BJ (cell line): ENCODE measurements at places on chromosomes 5 and 9. TPM values are rescaled to one million over a fixed set of nuclear protein-coding genes. Genes with fewer than 3 reads are reported as not detected.
A peak's percentile ranks its signal among the peaks of the same experiment; 100 is the strongest.

Gene RANBP17
- polyA plus RNA-seq: 10.5 and 12.9 TPM in 2 replicates

DNA sequence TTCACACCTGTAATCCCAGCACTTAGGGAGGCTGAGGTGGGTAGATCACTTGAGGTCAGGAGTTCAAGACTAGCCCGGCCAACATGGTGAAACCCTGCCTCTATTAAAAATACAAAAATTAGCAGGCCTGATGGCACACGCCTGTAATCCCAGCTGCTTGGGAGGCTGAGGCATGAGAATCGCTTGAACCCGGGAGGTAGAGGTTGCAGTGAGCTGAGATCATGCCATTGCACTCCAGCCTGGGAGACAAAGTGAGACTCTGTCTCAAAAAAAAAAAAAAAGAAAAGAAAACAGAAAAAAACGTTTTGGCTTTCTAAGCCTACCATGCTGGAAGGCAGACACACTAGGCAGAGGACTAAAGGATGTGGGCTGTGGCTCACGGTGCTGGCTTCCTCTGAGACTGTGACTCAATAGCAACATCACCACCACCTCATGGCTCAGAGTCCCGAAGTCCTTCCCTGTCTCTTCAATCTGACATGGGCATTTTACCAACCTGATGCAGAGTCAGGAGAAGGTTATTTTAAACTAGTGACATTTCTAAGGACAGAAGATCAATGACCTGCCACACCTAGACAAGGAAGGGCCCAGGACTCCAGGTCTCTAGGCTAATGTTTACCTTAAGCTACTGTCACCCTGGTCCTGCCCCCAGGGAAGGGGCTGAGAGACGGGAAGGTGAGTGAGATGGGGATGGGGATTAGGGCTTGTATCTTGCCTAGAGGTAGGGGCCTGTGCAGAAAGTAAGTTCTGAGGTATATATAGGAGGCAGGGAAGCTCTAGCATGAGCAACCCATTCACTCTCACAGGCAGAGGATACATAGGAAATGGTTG, 3.7 kb downstream of the ECSCR start:
- no peak for DNase-seq

- DNase-seq: no peak
Measured at GRCh38 chr5:127587246-127587917, 61.5 kb upstream of the CTXN3 start.

DNA sequence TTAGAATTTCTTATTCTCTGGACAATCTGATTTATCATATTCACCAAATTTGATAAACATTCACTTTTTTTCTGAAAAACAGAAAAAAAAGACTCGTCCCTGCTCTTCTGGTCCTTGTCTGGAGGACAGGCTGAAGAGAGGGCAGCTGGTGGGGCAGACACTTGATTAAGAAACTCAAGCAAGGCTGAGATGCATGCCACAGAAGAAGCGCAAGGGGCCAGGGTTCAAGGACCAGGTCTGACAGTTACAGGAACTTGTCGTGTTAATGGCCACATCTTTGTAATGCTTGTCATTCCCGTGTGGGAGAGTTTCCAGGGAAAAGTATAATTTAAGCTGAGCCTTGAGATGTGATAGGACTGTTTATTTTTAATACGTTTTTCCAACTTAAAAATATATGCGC, 40.6 kb upstream of the SHB start:
- no peak for DNase-seq

Gene CA9
- 0.13 and 0.32 TPM in 2 replicates for polyA plus RNA-seq

DNA sequence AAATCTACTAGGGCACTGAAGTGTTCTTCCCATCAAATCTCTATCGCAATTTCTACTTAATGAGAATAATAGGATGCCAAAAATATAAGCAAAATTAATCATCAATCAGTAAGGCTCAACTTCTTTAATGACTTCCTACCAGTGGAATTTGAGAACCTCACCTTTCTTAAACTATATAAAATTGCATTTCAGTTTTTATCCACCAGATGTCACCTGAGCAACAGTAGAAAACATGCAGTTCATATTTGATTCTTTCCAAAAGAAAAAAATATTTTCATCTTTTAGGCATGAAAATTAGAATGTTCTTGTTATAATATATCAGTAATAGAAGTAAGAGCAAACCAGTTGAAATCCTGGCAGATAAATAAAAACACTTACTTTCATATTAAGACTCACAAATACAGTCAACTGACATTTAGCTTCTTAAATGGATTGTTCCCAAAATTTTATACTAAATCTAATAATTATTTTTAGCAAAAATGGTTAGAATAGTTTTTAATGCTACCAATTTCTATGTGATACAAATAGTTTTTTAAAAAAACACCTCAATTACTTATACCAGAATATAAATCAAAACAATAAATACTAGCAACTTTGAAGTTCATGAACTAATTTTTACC, 13.4 kb upstream of the CCDC112 start:
- no peak for DNase-seq

GRCh38 chr5:151491062-151491461, 43.7 kb downstream of the SLC36A1 start:
- no peak for DNase-seq

GRCh38 chr9:97710356-97711222, 13.4 kb upstream of the XPA start:
- no peak for DNase-seq

Gene TMEM174
- not detected in 2 replicates for polyA plus RNA-seq

Gene HAVCR1
- not detected in 2 replicates for polyA plus RNA-seq

Gene CD74
- 0.28 and 0.31 TPM in 2 replicates for polyA plus RNA-seq

GRCh38 chr9:100408546-100409175, 18.3 kb upstream of the MSANTD3 start:
- DNase-seq: no peak

GRCh38 chr5:54180630-54181031, 129.7 kb downstream of the ARL15 start:
- peak; percentile 40 for DNase-seq
